ENCODE measurements at places on chromosomes 6 and 20.

DNA sequence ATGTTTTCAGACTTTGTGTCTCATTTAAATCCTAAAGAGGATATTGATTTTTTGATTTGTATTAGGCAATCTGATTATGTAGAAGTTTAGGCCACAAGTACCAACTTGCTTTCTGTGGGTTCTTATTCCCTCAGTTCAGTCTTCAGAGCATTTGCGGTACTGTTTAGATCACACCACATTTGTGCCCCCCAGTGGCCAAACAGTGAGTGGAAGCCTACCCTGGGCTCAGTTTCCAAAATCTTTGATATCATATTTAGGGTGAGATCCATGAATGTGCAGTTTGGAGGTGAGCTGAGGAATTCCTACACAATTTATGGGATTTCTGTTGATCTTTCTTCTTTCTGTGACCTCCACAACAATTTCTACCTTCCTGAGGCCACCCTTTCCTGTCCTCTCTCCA lies 92.3 kb upstream of the FUT9 start:
- no peak for DNase-seq

DNA sequence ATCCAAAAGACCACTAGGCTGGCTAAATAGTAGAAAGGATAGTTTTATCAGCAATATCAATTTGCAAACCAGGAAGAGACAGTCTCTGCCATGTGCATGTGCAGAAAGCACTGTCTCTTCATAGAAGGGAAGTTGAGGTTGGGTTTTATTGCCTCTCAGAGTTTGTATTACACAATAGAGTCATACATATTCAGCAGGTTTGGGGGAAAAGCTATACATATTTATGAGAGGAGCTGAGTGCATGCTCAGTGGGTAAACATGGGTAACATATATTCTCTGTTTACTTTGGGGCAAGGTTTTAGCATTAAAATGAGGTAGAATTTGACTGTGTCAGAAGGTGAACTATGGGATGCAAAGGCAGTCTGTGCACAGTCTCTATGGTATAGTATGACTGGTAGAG lies 14.9 kb downstream of the TMEM170B start:
- no peak for DNase-seq

- no peak for DNase-seq
Observed at GRCh38 chr6:12450467-12450866, 160.3 kb downstream of the EDN1 start.

GRCh38 chr20:25484224-25484846 lies 76.9 kb downstream of the GINS1 start:
- no peak for DNase-seq

- DNase-seq, result no peak
Observed at GRCh38 chr6:23305325-23305943, 736.1 kb downstream of the HDGFL1 start.

DNA sequence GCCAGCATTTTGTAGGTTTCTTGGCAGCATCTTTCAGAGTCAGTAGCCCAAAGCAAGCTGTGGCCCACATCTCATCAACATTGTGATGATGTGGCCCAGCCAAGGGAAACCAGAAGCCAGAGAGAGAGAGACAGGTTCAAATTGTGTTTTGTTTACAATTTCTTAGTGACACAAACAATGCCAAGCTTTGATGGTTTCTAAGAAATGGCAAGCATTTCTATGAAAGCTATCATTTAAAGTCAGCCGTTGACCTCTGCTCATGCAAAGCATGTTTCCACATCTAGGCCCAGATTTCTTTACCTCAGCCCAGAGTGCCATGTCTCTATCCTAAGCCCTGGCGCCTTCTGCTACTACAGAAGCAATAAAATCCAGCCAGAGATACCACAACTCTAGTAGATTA lies 32.9 kb downstream of the GCM1 start:
- no peak for DNase-seq

DNA sequence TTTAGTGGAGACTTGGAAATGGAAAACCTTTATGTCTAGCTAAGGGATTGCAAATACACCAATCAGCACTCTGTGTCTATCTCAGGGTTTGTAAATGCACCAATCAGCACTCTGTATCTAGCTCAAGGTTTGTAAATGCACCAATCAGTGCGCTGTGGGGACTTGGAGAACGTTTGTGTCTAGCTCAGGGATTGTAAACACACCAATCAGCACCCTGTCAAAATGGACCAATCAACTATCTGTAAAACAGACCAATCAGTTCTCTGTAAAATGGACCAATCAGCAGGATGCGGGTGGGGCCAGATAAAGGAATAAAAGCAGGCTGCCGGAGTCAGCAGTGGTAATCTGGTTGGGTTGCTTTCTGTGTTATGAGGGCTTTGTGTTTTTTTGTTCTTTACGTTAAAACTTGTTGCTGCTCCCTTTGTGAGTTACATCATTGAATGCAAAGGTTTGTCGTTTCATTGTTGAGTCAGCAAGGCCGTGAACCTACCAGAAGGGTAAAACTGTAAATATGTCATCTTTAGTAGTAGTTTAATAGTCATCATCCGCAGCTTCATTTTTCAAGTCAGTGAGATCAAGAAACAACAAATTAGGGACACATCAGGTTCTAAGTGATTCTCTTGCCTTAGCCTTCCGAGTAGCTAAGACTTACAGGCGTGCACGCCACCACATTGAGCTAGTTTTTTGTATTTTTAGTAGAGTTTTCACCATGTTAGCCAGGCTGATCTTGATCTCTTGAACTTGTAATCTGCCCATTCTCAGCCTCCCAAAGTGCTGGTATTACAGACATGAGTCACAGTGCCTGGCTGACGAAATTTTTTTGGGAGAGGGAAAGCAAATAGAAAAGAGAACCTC lies 22.7 kb upstream of the NUP153 start:
- no peak for DNase-seq

DNA sequence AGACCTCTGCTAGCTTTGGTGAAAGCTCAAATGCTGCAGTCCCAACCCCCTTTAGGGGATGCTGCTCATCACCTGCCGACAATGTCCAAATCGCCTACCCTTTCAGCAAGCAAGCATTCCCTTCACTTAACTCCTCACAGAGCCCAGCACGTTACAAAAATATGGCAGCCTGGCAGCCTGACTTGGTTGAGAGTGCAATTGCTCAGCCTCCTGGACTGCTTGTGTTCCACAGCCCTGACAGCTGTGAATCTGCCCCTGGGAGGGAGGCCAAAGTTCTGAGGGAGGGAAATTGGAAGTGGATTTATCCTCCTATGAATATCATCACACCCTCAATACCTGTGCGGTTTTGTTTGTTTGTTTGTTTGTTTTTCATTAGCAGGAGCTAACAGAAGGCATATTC lies 231.0 kb downstream of the HIVEP2 start:
- DNase-seq, result no peak

GRCh38 chr6:63537201-63537958 lies 34.9 kb upstream of the LOC128125822 start:
- no peak for DNase-seq

DNA sequence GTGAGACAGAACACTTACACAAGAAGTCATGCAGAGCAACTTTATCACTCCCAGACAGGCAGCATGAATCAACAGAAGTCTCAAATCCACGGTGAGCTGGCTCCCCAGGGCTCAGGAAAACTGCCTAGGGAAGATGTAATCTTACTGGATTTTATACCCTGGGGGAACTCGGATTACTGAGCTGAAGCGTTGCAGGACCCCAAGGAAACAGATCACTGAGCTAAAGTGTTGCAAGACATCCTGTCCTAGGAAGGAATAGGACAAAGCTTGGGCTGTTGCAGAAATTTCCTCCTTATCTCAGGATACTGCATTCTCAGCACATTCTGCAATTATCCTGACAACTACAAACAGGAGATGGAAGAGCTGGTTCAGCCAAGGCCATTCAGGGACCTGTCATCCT lies 224.8 kb downstream of the TFAP2A start:
- DNase-seq, result no peak

- DNase-seq, result no peak
Observed at GRCh38 chr6:36657942-36658544, 20.5 kb upstream of the CDKN1A start.

Data from activated CD4-positive, alpha-beta T cell treated with anti-CD3 and anti-CD28 coated beads for 24 hours (primary cell).